ENCODE measurements at places on chromosomes 2 and 18.

DNA sequence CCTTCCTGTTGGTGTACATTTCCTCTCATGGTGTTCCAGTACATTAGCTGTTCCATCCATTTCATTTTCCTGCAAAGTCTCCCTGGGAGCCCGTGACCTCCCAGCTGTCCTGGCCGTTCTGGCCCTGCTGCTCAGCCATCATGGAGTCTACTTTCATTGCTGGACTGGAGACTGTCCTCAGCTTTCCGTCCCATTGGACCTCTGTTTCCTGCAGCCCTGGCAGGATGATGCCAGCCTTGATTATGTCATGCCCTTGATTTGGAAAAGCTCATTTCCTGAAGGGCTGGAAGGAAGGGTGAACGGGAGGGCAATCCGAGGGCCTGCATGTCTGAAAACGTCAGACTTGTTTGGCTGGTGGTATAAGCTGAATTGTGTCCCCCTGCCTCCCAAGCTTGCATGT, 205.5 kb upstream of the HS6ST1 start:
- no peak for DNase-seq

DNA sequence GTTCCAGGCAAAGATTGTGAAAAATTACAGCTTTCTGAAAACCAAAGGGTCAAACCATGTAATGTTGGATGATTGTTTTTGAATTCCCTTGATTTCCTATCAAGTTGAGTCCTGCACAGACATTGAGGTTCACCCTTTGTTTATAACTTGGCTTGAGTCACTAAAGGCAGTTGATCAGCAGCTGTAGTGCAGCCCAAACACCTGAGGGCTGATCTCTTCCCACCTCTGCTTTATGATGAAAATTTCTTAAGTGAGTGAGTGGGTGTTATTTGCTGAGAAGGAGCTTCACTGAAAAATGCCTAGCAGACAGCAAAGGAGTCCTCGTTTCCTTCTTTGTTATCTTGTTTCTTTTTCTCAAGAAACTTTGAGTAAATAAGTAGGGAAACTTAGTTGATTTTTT, 31.9 kb upstream of the BMPR2 start:
- no peak for DNase-seq

DNA sequence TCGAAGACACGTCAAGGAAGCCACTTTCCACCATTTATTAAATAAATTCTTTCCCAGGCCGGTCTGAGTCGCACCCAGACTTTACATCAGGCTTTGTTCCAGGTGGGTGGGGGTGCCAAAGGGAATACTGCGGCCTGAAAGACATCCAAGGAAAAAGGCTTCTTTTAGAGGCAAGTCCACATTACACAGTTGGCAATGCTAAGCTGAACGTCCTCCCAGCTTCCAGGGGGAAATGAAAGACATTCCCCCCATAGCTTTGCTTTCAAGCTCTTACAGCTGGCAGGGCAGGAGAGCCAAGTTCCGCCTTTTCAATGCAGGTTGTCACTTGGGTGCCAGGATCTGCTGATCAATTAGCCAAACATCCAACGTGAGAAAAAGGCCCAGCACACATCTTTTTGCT, 36.5 kb upstream of the PTPN4 start:
- no peak for DNase-seq

DNA sequence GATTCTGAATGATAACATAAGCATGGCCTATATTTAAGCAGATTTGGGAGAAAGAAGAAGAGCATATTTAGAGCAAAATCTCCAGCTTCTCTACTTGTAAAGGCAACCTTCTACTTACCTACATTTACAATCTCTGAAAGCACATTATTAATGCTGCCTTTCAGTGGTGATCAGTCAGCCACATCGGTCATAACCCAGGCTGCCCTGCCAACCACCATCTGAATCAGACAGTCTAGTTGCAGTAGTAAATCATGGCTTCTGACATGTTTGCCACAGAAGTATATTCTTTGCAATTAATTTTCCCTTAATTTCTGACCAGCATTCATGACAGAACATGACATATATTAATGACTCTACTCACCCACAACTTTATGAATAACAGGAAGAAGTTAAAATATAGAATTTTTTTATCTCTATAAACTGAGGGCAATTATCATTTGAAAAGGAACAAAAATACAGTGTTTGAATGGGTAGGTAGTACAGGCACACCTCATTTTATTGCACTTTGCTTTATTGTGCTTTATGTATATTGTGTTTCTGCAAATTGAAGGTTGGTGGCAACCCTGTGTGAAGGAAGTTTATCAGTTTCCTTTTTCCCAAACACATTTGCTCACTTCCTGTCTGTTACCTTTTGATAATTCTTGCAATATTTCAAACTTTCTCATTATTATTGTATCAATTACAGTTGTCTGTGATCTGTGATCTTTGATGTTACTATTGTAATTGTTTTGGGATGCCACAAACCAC, 531.6 kb upstream of the CHAC2 start:
- peak; percentile 4 for DNase-seq

DNA sequence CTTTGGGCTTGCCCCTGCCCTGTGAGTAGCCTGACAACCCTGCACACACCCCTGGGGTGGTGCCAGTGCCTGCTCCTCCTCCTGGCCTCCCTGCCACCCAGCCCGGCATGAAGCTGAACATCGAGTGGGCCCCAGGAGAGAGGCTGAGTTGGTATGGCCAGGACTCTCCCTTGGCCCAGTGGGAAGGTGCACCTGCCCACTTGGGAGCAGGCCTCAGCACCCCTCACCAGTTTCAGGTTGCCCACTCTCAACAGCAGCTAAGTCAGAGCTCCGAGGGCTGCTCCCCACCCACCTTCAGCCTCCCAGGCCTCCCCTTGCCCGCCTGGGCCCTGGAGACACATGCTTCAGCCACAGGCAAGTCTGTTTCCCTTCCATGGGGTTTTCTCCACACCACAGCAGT, 203.1 kb downstream of the KLHL29 start:
- no peak for DNase-seq

DNA sequence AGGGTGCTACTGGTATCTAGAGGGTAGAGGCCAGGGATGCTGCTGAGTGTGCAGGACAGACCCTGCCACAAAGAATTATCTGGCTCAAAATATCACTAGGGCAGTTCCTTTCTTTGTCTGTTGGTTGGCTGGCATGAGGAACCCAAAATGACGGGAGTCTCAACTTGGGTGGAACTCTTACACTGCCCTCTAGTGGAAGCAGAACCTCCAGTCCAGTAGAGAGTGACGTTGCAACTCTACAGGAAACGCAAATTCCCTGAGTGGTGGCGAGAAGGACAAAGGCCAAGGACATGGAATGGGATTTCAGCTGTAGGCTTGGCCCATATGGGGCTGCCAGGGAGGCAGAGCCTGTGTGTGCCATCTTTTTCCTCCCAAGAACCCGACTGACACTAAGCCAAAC, 47.1 kb downstream of the COPS8 start:
- no peak for DNase-seq

DNA sequence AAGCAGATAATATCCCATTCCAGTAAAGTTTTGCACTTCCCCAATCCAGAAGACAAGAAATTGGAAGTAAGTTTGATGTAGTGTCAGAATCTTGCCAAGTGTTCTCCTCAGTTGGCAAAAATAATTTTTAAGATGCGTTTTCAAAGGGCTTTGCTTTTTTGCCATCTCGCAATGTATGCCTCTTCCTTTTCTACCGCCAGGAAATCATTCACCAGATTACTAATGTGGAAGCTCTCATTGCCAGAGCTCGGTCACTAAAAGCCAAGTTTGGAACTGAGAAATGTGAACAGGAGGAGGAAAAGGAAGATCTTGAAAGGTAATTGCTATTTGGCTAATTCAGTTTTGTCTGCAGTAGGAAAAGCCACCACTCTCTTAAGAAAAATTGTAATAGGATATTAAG, 110.7 kb downstream of the RAB3GAP1 start:
- no peak for DNase-seq

DNA sequence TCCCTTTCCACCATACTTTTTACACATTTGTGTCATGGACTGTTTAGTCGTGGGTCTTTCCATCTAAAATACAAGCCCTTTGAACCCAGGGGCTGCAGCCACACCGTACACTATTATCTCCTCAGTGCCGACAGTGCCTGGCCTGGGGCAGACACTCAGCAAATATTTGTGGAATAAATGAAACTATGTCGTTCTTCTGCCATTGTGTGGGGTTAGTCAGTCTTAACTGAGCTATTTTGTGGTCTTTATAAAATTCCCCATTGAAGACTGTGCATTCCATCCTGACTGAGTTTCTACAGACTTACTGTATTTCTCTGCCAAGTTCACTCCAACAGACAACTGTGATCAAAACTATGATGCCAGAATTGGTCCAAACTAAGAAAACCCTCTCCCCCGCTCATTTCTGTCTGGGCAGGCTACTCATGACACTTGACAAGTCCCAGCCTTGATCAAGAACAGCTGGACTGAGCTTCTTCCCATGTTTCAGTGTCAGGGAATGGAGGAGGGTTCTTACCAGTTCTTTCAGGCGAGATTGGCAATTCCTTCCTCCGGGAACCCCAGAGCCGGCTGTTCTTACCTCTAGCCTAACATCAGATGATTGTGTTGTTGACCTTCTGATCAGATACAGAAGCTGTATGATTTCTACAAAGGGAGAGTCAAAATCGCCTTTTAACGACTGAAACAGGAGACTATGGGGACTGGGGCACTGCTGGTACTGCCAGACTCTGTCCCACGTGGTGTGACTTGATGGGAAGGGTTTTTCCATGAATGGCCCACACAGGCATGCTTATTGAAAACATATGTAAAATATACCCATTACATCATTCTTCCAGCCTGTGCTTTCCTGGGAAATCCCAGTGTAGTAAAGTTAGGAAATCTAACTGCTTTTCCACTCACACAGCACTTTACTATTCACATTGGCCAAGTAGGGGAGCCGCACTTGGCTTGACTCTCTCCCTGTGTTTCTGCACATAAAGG, 77.4 kb upstream of the NPAS2 start:
- peak; percentile 27 for DNase-seq

GRCh38 chr2:167478196-167478595, 589.9 kb downstream of the XIRP2 start:
- DNase-seq = no peak

GRCh38 chr18:23908827-23909226, 105.7 kb upstream of the TTC39C start:
- no peak for DNase-seq

- DNase-seq = no peak
Observed at GRCh38 chr2:96344011-96344410, 8.4 kb downstream of the NCAPH start.

DNA sequence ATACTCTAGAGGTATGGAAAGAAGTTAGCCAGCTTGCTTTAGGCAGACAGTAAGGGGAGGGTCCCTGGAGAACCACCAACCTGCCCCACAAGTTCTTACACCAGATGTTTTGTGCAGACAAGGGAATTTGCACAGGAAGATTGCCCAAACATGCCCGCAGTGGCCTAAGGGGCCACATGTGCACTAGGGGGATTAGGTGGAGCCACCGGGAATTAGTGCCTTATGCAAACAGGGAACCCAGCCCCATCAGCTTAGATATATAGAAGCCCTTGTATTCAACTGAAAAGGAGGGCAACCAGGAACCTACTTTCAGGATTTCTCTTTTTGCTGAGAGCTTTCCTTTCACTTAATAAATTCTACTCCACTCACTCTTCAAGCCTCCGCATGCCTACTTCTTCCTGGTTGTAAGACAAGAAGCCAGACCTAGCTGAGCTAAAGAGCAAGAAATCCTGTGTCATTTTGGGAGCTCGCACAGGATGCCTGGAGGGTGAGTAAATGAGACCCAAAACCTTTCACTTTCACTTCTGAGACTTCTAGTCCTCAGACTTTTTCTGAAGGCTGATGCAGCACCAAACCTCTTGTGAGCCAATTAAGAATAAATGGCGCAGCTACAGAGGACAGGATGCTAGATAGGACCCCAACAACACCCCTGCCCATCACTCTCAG, 146.3 kb downstream of the GCA start:
- no peak for DNase-seq

- DNase-seq = no peak
Observed at GRCh38 chr2:225276207-225276606, 123.3 kb upstream of the NYAP2 start.

DNA sequence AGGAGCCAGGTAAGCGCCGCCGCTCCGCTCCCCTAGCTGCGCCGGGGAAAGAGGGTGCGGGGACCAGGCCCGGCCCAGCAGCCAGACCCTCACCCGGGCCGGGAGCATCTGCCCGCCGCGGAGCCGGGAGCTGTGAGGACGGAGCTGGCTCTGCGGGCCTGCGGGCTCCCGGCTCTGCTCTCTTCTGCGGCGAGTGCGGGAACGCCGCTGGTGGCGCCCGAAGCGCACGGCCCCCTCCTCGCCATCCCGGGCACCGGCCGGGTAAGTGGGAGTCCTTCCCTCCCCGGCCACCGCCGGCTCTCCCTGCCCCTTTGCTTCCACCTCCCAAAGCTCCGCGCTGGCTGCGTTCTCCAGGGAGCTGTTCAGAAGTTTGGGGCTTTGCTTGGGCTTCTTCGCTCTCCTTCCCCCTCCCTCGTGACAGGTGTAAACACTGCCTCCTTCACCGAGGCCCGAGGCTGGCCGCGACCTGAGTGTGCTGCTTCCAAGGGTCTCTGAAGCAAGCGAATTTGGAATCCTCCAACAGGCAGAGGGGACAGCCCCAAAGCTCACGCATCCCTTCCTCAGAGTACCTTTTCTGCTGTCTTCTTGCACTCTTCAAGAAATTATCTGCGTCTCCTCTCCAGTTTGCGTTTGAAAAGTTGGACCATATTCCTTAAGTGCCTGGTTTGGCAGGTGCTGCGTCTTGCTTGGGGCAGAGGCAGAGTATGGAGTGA, 632 bp downstream of the AFTPH start:
- DNase-seq = peak; percentile 32

GRCh38 chr2:14417551-14417950, 215.0 kb upstream of the LRATD1 start:
- no peak for DNase-seq

DNA sequence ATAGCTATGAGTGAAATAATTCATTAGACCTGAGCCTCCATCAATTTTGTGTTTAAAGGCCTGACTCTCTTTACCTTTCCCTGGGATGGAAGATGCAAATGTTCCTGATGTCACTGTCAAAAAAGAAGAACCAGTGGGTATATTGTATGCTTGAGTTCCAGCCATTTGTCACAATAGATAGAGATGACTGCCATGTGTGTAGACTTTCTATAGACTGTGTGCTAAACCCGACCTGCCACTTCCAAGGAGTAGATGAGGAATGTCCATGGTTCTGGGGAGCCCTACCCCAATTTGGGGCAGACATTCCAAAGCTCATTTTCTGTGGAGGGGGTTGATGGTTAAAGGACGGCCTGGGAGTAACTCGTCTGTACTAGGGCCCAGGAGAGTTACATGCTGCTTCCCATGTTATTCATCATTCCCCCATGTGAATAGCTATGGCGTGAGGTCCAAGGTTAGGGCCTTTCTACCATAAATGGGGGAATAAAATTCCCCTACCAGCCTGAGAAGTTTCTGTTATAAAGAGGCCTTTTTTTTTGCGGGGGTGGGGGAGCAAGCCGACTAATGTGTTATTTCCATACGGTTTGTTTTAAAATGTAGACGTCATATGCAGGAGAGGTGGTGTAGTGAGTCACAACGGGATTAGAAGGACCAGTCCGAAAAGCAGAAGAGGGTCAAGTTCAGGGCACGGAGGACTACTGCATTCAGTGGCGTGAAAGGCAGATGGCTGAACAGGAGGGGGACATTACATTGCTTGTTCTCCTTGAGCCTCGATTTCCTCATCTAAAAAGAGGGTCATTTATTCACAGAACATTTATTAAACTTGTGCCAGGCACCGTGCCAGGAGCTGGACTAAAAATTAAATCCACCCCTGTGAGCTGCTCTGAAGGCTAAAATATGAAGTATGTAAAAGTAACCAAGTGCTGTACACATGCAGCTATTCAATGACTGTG, 24.0 kb downstream of the IL1B start:
- DNase-seq = no peak
